Pancreas (tissue), 10 donors: ENCODE measurements at places on chromosomes 11 and 22. TPM values are rescaled to one million over a fixed set of nuclear protein-coding genes. Genes with fewer than 3 reads are reported as not detected.

DNA sequence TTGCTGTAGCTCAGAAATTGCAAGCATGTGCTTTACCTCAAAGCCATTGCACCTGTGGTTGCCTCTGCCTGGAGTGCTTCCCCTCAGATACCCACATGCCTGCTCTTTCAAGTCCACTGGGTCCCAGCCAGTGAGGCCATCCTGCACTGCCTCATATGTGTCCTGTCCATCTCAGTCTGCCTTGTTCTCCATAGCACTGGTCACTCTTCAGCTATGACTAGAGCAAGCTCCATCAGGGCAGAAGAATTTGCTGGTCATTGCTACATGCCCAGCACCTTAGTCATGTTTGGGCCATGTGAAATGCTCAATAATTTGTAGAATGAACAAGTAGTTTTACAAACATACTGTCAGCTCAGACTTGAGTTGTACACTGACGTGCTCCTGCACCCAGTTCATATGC is 64.4 kb upstream of the HORMAD2 start:
- H3K4me3 ChIP-seq, result no peak overlapping the region
- no peaks in the 10 kb centered on the region for H3K27me3 ChIP-seq
- DNase-seq, result no peak
- H3K36me3 ChIP-seq, result peaks cover 16% of the 10 kb centered on the region

- DNase-seq, result no peak
- no peaks in the 10 kb centered on the region for H3K36me3 ChIP-seq
- no peaks in the 10 kb centered on the region for H3K27me3 ChIP-seq
- H3K4me1 ChIP-seq, result no peaks in the 10 kb centered on the region
- no peak overlapping the region for H3K4me3 ChIP-seq
Measured at GRCh38 chr11:97974798-97975498, 1045.8 kb upstream of the CNTN5 start.

DNA sequence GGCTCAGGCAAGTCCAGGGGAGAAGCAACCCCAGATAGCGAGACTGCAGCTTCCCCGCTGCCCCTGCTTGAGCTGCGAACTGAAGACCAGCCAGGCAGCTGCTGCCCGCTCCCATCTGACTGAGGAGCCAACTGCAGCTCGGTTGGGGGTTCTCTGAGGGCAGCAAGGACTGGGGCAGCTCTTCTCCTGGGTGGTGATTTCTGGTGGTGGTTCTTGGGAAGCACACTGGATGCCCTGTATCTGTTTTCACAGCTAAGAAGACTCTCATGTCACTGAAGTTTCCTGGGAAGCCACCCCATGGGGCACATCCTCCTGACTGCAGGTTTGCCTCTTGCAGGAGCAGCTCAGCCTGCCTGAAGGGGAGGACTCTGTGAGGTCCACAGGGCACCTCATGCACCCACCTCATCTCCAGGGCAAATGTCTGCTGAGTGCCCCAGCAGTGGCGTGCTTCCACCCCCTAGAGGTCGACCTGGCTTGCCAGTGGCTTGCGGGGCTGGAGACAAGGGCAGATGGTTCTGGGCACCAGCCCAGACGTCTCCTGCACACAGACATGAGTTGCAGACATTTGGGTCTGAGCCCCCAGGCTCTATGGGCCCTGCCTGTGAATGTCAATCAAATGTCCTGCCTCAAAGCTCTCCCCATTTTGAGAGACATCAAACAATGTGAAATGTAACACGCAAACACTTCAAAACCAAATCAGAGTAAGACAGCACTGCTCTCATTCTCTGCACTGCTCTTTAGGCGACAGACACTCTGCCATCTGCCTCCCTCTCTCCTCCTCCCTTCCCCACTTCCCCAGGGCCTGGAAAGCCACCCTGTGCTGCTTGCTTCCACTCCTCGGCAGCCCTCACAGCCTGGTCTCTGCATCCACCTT is 800.9 kb downstream of the BRD1 start:
- no peaks in the 10 kb centered on the region for H3K4me1 ChIP-seq
- H3K27me3 ChIP-seq, result no peaks in the 10 kb centered on the region
- no peak overlapping the region for H3K27ac ChIP-seq
- no peak for DNase-seq
- H3K4me3 ChIP-seq, result no peak overlapping the region

DNA sequence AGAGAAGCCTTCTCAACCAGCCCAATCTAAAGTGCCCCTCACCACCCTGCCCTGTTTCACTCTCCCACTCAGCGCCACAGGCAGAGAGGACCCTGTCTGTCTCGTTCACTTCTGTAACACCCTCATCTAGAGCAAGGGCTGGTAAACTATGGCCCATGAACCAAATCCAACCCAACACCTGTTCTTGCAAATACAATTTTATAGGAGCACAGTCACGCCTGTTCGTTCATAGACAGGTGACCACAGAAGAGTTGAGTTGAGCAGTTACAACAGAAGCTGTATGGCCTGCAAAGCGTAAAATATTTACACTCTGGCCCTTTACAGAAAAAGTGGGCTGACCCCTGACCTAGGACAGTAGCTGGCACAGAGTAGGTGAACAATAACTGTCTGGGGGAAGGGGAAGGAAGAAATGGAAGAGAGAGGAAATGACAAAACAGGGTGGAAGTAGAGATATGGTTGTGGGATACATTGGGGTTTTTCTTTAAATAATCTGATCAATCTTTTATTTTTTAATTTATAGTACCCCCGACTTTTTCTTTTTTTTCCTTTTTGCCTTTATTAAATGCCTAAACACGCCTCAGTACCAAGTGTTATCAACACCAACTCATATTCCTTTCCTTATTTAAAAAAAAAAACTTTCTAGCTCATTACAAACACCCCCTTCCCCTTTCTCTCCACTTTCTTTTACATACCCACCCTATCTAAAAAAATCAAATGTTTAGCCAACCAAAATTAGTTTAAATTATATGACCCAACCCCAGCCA is 20.9 kb downstream of the SERPIND1 start:
- no peak for DNase-seq
- no peaks in the 10 kb centered on the region for H3K4me1 ChIP-seq
- no peaks in the 10 kb centered on the region for H3K27me3 ChIP-seq

- H3K4me3 ChIP-seq, result no peak overlapping the region
- DNase-seq, result no peak
- H3K36me3 ChIP-seq, result no peaks in the 10 kb centered on the region
- H3K27ac ChIP-seq, result no peak overlapping the region
- H3K4me1 ChIP-seq, result no peaks in the 10 kb centered on the region
- H3K27me3 ChIP-seq, result no peaks in the 10 kb centered on the region
Measured at GRCh38 chr11:121534131-121535093, 81.6 kb upstream of the SORL1-AS1 start.

Gene NUDT22
- total RNA-seq, result 32.6 TPM

GRCh38 chr11:35083431-35084238 is 55.3 kb upstream of the CD44 start:
- DNase-seq, result peak; percentile 20
- H3K36me3 ChIP-seq, result no peaks in the 10 kb centered on the region
- H3K27ac ChIP-seq, result peak overlapping the region; percentile 72

GRCh38 chr11:134359646-134360045 is 27.9 kb downstream of the GLB1L2 start:
- no peaks in the 10 kb centered on the region for H3K27me3 ChIP-seq
- no peak overlapping the region for H3K4me3 ChIP-seq
- no peak for DNase-seq
- H3K4me1 ChIP-seq, result no peaks in the 10 kb centered on the region

Gene MFNG
- total RNA-seq, result 1.5 TPM

GRCh38 chr22:47129902-47130635 is 367.6 kb downstream of the TBC1D22A start:
- H3K36me3 ChIP-seq, result no peaks in the 10 kb centered on the region
- DNase-seq, result no peak
- H3K27ac ChIP-seq, result no peak overlapping the region
- H3K4me3 ChIP-seq, result no peak overlapping the region
- H3K27me3 ChIP-seq, result no peaks in the 10 kb centered on the region

DNA sequence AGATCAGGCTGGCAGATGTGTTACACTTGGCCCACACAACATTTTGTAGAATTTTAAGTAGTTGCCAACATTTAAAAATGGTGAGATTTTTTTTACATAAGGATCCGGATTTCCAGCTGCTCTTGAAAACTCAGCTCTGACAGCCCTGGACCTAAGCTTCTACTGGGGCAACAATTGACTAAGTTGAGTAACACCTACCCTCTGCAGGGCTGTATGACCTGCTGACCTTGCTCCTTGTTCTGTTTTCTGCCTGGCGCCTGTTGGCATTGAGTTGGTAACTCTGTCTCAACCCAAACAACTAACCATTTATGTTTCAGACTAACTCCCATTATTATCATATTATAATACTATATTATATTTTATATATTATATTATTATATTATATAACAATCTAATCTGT is 21.1 kb upstream of the LRRC55 start:
- H3K4me3 ChIP-seq, result no peak overlapping the region
- DNase-seq, result no peak
- no peak overlapping the region for H3K27ac ChIP-seq
- H3K27me3 ChIP-seq, result no peaks in the 10 kb centered on the region
- H3K4me1 ChIP-seq, result no peaks in the 10 kb centered on the region
- no peaks in the 10 kb centered on the region for H3K36me3 ChIP-seq

DNA sequence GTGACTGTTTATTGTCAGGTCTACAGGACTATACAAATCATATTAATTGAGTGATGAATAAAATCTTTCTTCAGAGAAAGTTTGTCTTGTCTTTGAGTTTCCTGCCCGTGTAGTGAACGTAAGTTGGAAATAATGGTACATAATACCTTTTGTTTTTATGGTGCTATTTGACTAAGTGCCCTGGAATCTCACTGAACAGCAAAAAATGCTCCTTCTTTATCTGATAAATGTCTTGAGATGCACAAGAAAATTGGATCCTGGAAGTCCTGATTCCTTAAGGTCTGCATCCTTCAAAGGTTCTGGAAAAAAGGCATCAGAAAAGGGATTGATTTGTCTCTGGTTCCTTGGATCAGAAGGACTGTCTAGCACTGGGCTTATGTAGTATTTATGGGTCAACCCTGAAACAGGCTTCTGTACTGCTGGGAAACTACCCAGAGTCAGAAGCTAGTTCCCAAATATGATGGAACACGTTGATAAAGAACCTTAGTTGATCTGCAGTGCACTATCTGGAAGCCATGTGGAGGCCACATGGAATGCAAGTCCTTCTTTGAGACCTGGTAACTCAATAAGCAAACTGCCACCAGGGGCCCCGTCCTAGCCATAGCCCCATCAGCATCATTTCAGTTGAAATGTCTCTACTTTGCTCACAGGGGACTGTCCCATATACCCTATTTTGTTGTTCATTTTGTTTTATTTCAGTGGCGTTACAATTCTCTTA is 100.6 kb upstream of the CD44 start:
- no peaks in the 10 kb centered on the region for H3K27me3 ChIP-seq
- H3K27ac ChIP-seq, result no peak overlapping the region
- DNase-seq, result no peak
- H3K4me1 ChIP-seq, result no peaks in the 10 kb centered on the region

- DNase-seq, result no peak
- peaks cover 3% of the 10 kb centered on the region for H3K4me1 ChIP-seq
- no peaks in the 10 kb centered on the region for H3K36me3 ChIP-seq
- H3K27ac ChIP-seq, result no peak overlapping the region
- H3K4me3 ChIP-seq, result no peak overlapping the region
Measured at GRCh38 chr22:44025171-44026065, 1.3 kb downstream of the PARVB start.

- H3K27me3 ChIP-seq, result no peaks in the 10 kb centered on the region
- DNase-seq, result no peak
- H3K4me3 ChIP-seq, result no peak overlapping the region
- no peak overlapping the region for H3K27ac ChIP-seq
- no peaks in the 10 kb centered on the region for H3K36me3 ChIP-seq
Measured at GRCh38 chr11:82701847-82702520, 31.7 kb downstream of the FAM181B start.

DNA sequence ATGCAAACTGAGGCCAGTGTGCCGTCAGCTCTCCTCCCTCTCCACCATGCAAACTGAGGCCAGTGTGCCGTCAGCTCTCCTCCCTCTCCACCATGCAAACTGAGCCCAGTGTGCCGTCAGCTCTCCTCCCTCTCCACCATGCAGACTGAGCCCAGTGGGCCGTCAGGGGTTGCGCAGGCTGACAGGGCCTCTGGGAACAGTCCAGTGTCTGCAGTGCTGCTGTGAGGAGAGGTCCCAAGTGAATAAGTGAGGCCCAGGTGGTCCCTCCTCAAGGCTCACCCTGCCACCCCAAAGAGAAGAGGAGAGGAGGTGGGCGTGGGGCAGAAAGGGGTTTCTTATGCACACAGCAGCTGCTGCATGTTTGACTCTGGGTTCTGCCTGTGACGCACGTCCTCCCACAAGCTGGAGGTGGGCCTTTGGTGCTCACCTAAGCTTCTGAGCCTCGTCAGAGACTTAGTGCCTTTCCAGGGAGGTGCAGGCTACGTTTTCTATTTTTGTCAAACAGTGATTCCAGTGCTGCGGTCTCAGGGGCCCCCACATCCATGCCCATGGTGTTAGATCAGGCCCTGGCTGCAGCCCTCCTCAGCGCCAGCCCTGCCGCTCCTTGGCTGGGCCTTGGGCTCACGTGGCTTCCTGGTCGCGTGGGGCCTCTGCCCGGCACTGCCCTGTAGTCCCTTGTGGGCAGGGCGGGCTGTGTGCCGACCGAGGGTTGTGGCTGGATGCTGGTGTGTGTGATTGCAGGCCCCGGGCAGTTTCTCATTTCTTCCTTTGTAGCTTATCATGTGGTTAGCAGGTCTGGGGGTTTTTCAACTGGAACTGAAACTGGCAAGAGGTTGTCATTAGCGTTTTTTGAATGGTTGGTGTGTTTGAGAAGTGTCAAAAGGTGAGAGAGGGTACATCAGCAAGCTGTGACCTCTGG is 7.1 kb downstream of the TPCN2 start:
- no peak for DNase-seq
- no peaks in the 10 kb centered on the region for H3K27me3 ChIP-seq
- H3K4me3 ChIP-seq, result no peak overlapping the region

Gene DNAJB7
- total RNA-seq, result not detected

DNA sequence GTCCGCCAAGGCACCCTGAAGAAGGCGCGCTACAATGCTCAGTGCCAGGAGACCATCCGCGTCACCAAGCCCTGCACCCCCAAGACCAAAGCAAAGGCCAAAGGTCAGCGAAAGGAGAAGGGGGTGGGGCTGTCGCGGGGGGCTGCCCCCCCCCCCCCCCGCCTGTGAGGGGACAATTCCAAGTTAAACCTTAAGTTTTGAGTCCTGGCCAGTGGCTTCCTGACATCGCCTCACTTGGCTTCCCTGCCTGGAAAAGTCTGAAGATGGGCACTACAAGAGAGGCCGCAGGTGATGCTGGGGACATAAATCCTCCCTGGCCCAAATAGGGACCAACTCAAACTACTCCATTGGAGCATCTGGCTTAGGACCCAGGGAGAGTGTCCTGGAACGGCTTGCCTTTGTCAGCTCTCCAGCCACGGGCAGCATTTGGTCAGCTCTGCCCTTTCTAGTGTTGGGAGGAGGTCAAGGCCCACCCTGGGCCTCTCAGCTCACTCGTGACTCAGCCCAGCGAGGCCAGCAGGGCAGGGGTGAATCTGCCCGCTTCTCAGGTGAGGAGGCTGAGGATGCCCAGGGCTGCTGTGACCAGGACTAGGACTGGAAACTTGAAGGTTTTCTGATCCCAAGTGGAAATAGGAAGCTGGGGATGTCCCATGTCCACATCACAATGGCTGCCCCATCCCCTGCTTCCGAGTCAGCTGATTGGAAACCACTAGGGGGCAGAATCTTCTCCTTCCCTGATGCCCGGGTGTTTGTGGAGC is 1.4 kb downstream of the MDK start:
- no peaks in the 10 kb centered on the region for H3K36me3 ChIP-seq
- no peak for DNase-seq
- H3K4me3 ChIP-seq, result no peak overlapping the region
- no peaks in the 10 kb centered on the region for H3K4me1 ChIP-seq
- no peaks in the 10 kb centered on the region for H3K27me3 ChIP-seq

Gene KCNA4
- not detected for total RNA-seq
